H1 (cell line): ENCODE measurements at places on chromosomes 7 and 10.

- peak; percentile 55 for DNase-seq
Measured at GRCh38 chr10:26311383-26311940, 94.9 kb downstream of the GAD2 start.

GRCh38 chr7:69635555-69636185, 37.4 kb downstream of the AUTS2 start:
- DNase-seq: no peak

GRCh38 chr10:3395458-3395861, 222.9 kb upstream of the PITRM1 start:
- DNase-seq: no peak

- no peak for DNase-seq
Measured at GRCh38 chr10:133131734-133132472, 28.1 kb upstream of the KNDC1 start.

- no peak for DNase-seq
Measured at GRCh38 chr10:131979336-131979735, 2.4 kb downstream of the BNIP3 start.

DNA sequence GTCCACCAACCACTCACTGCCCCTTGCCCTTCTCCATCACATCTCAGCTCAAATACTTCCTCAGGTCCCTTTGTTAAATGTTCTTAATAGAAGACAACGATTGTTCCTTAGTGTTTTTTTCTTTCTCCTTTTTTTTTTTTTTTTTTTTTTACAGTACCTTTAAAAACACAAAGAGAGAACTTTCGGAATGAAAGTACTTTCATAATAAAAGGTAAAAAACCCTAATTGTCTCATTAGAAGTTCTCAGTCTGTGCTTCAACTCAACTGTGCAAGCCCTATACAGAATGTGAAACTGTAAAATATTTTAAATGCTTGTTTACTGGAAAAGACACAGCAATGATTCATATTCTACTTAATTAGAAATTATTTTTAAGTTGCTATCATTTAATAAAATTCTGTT, 29.4 kb downstream of the TSPAN12 start:
- no peak for DNase-seq

- peak; percentile 27 for DNase-seq
Measured at GRCh38 chr7:21754963-21755362, 190.7 kb downstream of the CDCA7L start.

DNA sequence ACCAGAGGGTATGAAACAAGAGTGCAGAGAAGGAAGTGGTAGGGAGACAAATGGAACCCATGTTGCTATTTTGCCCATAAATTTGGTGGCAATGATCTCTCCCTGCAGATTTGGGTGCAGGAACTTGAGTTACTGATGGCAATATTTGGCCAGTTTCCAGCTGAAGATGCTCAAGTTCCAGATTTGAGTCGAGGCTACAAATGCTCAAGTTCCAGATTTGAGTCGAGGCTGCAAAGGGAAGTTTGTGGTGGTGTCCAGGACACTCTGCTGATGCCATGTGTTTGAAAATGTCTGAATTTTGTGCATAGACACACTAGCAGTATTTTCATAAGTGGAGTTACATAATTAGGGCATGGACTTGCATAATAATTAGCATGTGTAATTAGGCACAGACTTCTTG, 40.8 kb downstream of the TBXAS1 start:
- no peak for DNase-seq

GRCh38 chr10:49083261-49083660, 32.1 kb downstream of the VSTM4 start:
- no peak for DNase-seq

DNA sequence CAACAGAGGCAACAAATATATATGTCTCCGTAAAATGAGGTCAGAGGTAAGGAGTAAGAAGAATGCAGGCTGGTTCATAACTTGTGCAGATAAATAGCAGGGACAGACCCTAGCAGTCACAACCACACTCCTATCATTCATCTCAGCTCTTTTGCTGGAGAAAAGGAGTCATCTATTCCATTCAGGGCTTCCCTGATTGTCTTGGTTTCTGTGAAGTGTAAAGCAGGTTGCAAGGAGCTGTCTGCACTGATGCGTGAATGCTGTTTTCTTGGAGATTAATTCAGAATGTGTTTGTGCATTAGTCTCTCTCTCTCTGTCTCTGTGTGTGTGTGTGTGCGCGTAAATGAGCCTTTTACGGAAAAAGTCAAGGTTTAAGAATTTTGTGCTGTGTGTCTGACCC, 643.3 kb upstream of the SORCS1 start:
- no peak for DNase-seq

GRCh38 chr10:2230478-2230877, 493.2 kb upstream of the ADARB2 start:
- DNase-seq: no peak

- no peak for DNase-seq
Measured at GRCh38 chr7:84049071-84049836, 145.3 kb downstream of the SEMA3A start.

- DNase-seq: no peak
Measured at GRCh38 chr7:66950763-66951162, 29.7 kb downstream of the TMEM248 start.

- DNase-seq: no peak
Measured at GRCh38 chr10:131726076-131726880, 174.5 kb upstream of the PPP2R2D start.

GRCh38 chr10:124745252-124745651, 1.1 kb upstream of the FAM53B start:
- no peak for DNase-seq

GRCh38 chr10:30057421-30057841, 2.0 kb downstream of the JCAD start:
- no peak for DNase-seq

GRCh38 chr7:155458878-155459699, 1.2 kb downstream of the EN2 start:
- no peak for DNase-seq

DNA sequence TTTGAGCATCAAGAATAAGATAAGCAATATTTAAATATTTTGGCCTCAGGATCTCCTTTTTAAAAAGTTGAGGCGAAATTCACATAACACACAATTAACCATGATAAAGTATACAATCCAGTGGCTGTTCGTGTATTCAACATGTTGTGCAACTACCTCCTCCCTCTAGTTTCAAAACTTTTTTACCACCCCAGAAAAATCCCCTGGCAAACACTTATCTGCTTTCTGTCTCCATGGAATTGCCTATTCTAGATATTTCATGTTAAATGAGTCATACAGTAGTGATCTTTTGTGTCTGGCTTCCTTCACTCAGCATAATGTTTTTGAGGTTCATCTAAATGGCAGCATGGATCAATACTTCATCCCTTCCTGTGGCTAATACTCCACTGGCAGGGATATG, 31.8 kb upstream of the IL15RA start:
- no peak for DNase-seq

DNA sequence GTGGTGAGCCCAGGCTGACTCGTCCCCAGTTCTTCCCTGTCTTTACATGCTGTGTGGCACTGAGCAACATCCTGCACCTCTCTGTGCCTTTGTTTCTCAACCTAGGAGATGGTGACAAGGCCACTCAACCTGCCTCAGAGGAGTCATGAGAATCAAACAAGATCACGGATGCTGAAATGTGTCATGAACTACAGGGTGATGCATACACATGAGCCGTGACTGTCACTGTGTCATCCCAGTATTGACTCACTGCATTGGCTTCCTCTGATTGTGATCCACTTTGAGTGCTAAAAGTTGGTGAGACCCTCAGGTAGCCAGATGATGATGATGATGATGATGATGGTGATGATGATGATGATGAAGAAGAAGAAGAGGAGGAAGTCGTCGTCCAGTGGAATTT, 11.5 kb downstream of the C10orf71 start:
- no peak for DNase-seq

- no peak for DNase-seq
Measured at GRCh38 chr10:23692736-23693135, 253.9 kb downstream of the OTUD1 start.

GRCh38 chr7:149552799-149553198, 55.2 kb upstream of the ZNF746 start:
- DNase-seq: no peak

- DNase-seq: no peak
Measured at GRCh38 chr7:157413881-157414701, 77.3 kb downstream of the DNAJB6 start.

GRCh38 chr7:44678101-44678470, 70.6 kb upstream of the ZMIZ2 start:
- no peak for DNase-seq

DNA sequence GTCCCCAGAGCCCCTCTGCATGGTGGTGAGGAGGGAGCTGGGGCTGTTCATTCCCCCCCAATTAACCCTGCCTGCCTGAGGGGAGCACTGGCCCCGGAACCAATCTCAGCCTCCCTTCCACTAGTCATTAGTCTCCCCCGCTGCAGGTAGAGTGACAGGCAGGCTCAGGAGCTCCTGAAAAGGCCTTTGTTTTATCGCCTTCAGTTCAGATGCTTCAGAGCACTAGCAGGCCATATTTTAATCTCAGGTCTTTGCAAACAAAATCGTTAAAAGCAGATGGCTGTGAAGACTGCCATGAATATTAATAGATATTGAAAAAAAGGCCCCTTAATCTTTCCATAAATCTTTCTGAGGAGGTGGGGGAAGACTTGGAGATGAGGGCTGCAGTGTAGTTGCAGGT, 250.7 kb downstream of the RPS24 start:
- no peak for DNase-seq

- DNase-seq: no peak
Measured at GRCh38 chr10:131184503-131184902, 127.0 kb downstream of the TCERG1L start.

GRCh38 chr10:101000127-101000914, 713 bp downstream of the LZTS2 start:
- no peak for DNase-seq

GRCh38 chr7:78437118-78437517, 638.5 kb downstream of the PHTF2 start:
- DNase-seq: no peak

DNA sequence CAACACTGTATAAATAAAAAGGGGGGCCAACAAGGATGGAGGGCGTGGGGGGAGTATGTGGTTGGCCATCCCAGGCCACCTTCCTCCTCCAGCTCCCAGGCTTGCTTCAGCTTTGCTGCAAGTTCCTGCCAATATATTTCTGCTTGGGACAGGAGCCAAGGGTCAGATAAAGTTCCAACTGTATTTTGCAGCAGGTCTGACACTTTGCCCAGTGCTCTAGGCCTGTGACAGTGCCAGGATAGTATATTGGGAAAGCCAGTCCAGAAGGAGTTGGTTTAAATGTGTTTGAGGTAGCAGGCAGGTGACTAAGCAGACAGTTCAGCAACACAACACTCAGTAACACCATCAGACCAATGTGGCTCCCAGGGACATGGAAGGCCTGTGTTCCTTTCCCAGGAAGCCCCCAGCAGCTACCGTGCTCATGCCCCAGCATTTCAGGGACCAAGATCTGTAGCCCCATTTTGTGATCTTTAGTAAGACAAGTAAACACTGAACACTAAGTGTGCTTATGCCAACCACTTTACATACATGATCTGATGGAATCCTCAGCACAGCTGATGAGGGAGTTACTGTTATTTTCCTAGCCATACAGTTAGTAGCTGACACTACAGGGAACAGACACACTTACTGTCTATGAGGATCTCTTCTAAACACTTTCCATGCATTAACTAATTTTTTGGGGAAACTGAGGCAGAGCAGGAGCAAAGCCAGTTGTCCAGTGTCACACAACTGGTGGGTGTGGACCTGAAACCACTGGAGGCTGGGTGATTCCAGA, 38.9 kb downstream of the DNAJB12 start:
- no peak for DNase-seq

DNA sequence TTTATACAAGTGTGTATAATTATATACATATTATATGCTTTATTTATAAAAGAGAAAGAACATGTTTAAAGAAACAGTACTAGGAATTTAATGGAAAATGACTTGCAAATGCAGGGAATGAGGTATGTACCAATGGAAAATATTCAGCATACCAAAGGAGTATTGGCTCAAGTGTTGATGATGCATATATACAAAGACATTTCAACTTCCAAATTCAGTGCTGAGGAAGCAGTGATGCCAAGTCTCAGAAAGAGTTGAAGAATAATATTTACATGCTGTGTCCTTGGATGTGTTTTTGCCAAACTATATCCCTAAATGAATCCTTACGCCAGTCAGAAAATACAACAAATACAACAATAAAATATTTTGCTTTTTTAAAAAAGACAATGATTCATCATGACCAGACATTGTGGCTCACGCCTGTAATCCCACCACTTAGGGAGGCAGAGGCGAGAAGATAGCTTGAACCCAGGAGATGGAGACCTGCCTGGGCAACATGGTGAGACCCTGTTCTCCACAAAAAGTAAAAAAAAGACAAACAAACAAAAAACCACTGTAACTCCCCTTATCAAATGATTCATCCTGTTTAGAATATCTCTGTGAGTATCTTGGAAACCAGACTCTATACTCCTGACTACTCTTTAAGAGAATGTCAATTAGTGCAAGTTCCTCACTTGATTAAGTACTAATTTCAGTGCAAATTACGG, 157.2 kb downstream of the CHRM2 start:
- no peak for DNase-seq

DNA sequence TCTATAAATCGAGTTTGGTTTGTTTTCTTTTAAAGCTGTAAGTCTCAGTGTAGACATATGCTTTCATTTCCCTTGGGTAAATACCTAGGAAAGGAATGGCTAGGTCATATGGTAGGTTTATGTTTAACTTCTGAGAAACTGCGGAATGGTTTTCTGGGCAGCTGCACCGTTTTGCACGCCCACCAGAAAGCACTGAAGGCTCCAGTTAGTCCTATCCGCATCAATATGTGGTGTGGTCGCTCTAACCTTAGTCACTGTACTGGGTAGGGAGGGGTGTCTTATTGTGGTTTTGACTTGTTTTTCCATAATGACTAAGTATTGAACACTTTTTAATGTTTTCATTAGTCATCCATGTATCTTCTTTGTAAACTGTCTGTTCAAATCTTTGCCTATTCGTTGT, 279.5 kb upstream of the AKR1E2 start:
- DNase-seq: no peak

DNA sequence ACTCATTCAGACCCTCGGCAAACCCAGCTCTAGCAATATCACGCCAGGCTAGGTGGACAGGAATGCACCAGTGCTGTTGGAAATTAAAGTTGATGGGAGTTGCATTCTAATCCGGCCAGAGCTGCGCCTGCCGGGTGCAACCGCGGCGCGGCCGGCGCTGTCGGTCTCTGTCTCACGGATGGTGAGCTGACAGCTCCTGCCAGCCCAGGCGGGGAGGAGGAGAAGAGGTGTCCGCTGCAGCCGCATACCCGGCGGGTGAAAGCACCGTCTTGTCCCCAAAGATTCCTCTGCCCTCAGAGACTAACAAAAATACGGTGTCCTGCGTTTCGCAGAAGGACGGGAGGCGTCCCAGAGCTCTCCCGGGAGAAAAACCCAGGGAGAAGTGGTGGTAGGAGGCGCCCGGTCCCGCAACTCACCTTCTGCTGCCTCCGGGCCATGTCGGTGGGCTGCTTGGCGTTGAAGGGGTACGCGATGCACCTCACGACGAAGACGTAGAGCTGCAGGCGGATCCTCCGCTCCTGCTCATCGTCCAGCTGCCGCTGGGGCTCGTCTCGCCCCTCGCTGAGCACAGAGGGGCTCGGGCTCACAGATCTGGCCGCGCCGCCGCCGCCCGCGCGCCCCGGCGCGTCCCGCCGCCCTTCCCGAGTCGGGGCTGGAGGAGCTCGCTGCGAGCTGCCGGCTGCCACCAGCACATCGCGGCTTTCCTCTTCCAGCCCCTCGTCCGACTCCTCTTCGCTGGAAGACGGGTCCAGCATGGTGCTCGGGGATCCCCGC, 490 bp downstream of the CADPS2 start:
- peak; percentile 73 for DNase-seq

- DNase-seq: peak; percentile 46
Measured at GRCh38 chr7:108358553-108358952, 97.7 kb downstream of the NRCAM start.
